SK-MEL-5 (cell line): ENCODE measurements at places on chromosomes 13 and 19. TPM values are rescaled to one million over a fixed set of nuclear protein-coding genes. Genes with fewer than 3 reads are reported as not detected.

The TMEM238 gene
- total RNA-seq: 0.51 TPM in 1 of 2 replicates, not detected in the other

The WDR62 gene
- 2.7 and 4.1 TPM in 2 replicates for total RNA-seq

The CFD gene
- total RNA-seq: 1.4 and 4.3 TPM in 2 replicates

The NCR1 gene
- not detected in 2 replicates for total RNA-seq

The VWA8 gene
- 19.9 and 20.3 TPM in 2 replicates for total RNA-seq

The C13orf46 gene
- total RNA-seq: 0.08 TPM in 1 of 2 replicates, not detected in the other

DNA sequence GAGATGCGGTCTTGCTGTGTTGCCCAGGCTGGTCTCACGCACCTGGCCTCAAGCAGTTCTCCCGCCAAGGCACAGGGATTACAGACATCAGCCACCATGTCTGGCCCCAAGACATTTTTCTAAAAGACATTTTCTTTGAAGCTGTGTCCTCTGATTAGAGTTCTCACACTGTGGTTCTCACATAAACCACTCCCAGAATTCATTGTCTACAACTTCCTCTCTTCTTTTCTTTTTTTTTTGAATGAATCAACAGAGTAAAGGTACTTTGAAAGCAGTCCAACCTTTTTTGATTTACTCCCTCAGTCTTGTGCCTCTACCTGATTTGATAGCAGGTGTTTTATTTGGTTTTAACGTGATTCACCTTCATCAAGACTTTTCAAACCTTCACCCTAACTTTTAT is 14.3 kb upstream of the SHD start:
- no peak for DNase-seq

DNA sequence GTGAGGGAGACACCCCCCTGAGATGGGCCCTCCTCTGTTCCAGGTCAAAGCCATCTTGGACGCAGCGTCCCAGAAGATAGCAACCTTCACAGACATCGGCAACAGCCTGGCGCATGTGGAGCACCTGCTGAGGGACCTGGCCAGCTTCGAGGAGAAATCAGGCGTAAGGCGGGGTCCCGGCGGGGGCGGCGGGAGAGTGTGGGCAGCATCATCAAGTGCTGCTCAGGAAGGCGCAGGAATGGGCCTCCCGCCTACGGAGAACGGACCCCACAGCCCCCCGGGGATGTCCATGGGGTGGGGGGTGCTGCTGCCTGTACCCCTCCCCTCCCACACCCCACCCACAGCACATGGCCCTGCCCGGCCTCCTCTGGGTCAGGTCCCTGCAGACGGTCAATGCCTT is 31.2 kb upstream of the F7 start:
- no peak for DNase-seq

DNA sequence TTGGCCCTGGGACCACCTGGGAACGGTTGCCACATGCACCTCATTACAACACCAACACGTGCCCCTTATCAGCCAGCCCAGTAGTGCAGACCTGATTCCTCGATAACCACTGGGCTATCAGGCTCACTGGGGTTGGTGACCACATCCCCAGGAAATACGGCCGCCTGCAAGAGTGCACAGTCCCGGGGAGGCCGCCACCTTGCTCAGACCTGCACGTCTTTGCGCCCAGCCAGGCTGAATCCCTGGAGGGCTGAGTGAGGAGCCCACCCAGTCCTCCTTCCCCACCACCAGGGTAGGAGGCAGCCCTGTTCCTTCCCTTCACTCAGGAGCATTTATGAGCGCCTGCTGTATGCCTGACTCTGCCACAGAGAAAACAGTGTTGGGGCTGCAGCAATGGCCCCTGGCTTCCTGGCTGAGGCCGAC is 67.8 kb downstream of the CEBPG start:
- DNase-seq: no peak

DNA sequence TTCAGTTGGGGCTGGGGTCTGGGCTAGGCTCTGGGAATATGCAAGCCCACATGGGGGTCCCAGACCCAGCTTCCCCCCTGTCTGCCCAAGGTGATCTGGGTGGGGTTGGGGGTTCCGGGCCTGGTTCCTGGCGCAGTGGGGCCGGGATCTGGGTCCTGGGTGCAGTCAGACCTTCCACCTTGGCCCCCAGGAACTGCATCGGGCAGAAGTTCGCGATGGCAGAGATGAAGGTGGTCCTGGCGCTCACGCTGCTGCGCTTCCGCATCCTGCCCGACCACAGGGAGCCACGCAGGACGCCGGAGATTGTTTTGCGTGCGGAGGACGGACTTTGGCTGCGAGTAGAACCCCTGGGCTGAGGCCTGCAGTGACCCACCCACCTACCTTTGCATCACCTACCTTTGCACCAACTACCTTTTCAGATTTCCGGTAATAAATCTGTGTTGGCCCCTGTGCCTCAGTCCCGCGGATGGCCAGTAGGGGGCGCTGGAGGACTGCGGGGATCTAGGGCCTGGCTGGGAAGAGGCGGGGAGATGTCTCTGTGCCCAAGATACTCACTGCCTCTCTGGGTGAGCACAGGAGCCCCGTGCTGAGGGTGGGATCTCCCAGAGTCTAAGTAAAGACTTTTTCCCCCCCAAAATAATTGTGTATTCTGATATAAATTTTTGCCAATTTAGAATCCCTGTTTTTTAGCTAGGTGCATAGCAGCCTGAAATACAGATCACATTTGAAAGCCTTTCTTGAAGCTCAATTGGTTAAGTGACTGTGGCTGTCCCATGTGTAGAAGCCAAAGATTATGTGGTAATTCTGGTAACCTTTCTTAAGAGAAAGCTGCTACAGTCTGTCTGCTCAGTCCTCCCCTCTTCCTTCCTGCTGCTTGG is 11.5 kb upstream of the CYP4F3 start:
- peak; percentile 68 for DNase-seq

GRCh38 chr13:111609631-111610030 is 289.2 kb downstream of the TEX29 start:
- no peak for DNase-seq

DNA sequence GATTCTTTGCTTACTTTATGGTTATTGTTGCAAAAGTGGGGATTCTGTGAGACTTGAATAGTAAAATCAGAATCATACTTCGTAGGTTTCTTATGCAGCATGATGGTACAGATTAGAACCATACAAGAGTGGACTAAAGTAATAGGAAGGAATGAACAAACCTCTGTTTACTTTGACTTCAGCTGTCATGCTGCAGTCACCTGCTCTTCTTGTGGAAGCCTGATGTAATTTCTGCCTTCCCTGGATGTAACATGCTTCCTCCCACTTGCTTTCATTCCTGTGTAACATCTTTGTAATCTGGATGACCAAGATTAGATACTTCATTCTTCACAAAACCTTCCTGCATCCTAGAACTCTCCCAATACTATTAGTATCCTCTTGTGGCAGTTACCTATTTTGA is 235.0 kb downstream of the PCCA start:
- peak; percentile 85 for DNase-seq
